Activated T-helper 1 cell treated with anti-CD3 and anti-CD28 coated beads, Interleukin-12 subunit alpha, Interleukin-12 subunit beta, Interleukin-2, Interleukin-4 antibody, amounts not matched to agents 30 ng/mL and 10 ng/mL and 1 ng/mL, durations not matched to agents 14 hours and 24 hours and 36 hours (primary cell): ENCODE measurements at places on chromosomes 1 and 21. TPM values are rescaled to one million over a fixed set of nuclear protein-coding genes. Genes with fewer than 3 reads are reported as not detected.
A peak's percentile ranks its signal among the peaks of the same experiment; 100 is the strongest.

- DNase-seq, result no peak
Measured at GRCh38 chr1:230939806-230940489, 38.7 kb downstream of the TTC13 start.

DNA sequence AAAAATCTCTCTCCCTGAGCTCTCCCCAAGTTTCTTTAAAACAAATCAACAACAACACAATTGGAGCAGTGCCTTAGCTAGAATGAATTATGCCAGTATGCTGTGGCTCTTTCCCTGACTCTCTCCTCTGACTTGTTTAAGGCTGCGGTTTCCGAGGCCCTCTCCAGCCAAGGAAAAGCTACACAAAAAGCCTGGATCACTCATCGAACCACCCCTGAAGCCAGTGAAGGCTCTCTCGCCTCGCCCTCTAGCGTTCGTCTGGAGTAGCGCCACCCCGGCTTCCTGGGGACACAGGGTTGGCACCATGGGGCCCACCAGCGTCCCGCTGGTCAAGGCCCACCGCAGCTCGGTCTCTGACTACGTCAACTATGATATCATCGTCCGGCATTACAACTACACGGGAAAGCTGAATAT, 1.9 kb downstream of the S1PR1 start:
- peak; percentile 79 for DNase-seq

GRCh38 chr1:60621368-60621851, 461.0 kb upstream of the NFIA start:
- no peak for DNase-seq

DNA sequence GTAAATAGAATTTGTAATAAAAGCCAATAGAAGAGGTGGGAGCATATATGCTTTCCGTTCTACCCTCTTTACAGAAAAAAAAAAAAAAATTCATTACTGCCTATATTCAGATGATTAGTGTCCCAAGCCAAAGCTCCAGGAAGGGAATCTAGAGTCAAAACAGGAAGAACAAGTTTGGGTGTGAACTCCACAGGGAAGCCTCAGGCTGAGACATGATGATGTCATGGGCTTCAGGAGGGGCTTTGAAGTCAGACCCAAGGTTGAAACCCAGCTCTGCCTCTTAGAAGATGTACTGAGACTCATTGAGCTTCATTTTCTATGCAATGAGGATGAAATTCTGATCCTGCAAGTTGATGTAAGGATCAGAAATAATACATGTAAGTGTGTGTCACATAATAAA, 250.0 kb upstream of the ADGRL2 start:
- DNase-seq, result no peak

GRCh38 chr1:38336301-38336923, 289.8 kb upstream of the POU3F1 start:
- DNase-seq, result no peak

- DNase-seq, result no peak
Measured at GRCh38 chr21:41833497-41834115, 45.5 kb downstream of the PRDM15 start.

GRCh38 chr1:200041337-200042118, 14.0 kb downstream of the NR5A2 start:
- no peak for DNase-seq

DNA sequence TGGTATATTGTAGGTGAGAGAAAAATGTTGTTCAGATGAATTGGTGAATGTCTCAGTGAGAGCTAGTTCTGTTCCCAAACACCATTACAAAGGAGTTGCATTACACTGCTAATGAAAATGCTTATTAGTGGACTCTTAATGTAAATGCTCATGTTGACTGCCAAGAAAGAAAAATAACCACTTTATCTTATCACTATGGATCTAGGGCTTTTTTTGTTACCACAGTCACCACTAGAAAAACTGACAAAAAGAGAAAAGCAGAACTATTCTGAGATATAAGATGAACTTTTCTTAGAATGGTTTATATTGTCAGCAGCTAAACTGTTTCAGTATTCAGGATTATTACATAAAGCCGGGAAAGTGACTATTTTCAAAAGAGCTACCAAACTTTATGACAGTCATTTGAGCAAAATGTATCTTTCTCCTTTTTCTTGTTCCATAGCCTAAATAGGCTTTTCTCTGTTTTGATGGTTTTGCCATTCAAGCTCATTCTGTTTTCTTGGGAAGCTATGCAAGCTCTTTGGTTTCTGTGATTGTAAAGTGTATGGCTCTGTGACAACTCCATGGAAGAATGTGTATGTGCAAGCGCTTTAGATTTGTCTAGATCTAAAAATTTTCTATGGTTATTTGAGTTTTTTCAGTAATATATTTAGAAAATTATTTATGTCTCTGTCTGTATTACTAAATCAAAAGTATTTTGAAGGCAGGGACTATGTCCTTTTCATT, 64.2 kb upstream of the DPH5 start:
- DNase-seq, result no peak

DNA sequence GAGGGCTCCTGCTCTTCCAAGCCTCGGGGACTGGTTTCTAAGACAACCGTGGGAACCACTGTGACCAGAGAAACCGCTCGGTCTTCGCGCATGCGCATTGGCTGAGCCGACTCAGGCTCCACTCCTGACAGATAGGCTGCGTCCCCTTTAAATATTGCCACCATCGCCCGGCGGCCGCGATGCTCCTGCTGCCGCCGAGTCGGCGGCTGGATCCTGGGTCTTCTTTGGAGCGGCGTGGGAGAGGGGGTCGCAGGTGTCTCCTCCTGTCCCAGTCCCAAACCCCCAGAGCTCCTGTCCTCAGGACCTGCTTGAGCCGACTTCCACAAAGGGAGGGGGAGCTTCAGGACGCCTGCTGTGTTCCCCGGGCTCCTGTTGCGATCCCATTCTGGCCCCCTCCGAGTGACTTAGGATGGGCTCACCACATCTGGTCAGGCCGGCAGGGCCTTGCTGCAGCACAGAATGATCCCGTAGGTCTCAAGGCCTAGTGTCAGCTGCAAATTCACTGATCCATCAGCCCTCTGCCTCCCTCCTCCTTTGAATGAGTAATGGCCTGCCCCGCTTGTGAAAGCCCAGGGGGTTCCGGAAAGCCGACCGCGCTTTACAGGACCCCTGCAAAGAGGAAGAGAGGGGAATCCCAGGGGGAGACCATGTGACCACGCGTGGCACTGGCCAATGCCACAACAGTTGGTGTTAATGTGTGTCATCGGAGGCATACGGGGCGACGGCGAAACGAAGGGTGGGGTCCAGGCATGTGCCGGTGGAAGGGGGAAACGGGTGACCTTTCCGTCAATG, 683.2 kb upstream of the TPTE start:
- no peak for DNase-seq

DNA sequence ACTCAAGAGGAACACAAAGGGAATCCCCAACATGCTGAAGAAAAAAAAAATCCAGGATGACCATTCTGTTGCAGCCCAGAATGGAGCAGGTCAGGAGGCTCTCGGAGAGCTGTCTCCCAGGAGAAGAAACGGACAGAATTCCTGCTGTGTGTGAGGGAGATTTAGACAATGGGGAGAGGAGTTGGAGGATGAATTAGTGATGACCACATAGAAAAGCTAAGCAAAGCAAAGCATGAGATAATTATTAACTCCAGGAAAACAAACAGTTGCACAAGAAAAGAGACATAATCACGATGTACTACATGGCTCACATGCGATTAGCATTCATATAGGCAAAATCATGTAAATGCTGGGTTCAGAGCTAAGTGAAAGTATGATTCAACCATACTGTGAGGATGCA, 61.1 kb upstream of the SMYD2 start:
- DNase-seq, result no peak

- DNase-seq, result no peak
Measured at GRCh38 chr1:202233804-202234203, 40.2 kb downstream of the LGR6 start.

- no peak for DNase-seq
Measured at GRCh38 chr1:92855236-92855635, 23.4 kb downstream of the RPL5 start.

DNA sequence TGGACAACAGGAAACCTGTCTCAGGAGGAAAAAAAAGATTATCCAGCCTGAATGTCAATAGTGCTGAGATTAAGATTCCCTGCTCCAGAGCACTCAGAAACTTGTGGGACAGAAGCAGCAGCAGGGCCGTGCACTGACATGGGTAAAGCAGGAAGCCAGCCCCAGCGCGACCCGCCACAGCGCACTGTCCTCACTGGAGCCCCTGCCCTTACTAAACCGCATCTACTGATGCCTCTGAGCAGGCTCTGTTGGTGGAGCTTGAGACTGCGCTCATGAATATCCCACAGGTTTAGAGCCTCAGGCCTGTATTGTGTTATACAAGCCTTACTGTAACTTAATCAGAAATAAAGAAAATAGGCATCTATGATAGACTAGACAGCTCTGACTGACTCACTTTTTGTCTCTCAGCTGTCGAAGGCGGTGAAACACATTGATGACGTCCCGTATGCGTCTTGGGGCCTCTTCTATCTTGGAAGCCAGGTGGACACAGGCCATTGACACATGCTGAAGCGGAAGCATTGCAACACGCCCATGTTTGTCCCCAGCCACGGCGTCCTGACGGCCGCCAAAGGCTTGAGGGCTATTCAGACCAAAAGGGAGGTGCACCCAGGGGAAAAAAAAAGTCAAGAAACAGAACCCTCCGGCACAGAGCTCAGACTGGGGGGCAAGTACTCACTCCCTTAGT, 1.2 kb downstream of the CCNL2 start:
- no peak for DNase-seq

- peak; percentile 48 for DNase-seq
Measured at GRCh38 chr21:38355992-38356781, 99.4 kb downstream of the KCNJ15 start.

GRCh38 chr1:76494807-76495206, 372.5 kb upstream of the ST6GALNAC5 start:
- DNase-seq, result peak; percentile 1

DNA sequence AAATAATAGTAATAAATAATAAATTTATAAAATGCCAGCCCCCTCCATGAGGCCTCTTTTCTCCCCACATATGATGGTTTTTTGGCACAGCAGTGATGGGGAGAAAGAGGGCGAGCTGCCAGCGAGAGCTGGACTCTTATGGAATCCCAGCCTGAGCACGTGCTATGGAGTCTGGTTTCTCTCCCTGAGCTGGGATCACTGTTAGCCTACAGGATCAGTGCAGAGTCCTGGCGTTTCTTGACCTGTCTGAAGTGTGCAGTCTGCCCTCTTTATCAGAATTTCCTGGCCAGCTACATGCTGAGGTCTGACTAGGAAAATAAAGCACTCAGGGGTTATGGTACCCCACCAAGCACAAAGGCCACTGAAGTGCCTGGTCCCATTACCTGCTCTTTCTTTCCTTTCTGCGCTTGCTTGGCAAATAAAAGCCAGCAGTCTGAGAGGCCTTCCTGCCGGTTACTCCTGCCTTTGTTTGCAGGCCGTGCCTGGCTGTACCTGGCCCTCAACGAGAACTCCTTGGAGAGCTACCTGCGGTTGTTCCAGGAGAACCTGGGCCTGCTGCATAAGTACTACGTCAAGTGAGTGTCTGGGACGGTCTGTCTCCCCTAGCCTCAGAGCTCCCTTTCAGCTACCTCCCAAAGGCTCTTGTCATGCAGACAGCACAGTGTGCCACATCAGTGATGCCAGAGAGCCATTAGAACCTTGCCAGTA, 18.5 kb upstream of the SLC25A34 start:
- no peak for DNase-seq

- no peak for DNase-seq
Measured at GRCh38 chr21:35855484-35855883, 204.8 kb downstream of the SETD4 start.

DNA sequence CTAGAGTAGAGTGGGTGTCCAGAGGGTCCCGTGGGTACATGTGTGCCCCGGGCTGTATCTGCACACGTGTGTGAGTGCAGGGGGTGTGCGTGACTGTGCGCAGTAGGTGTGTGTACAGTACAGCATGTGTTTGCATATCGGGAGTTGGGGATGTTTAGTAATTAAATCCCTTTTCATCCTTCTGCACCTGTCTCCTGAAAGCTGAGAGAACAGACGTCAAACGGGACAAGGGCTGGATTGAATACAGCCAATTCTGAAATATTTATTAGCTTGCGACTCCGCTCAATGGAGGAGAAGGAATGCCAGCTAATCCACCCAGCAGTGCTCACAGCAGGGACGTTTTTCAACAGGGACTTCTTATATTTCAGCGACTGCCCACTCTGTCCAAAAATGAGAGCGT, 44.7 kb upstream of the CASZ1 start:
- DNase-seq, result no peak

DNA sequence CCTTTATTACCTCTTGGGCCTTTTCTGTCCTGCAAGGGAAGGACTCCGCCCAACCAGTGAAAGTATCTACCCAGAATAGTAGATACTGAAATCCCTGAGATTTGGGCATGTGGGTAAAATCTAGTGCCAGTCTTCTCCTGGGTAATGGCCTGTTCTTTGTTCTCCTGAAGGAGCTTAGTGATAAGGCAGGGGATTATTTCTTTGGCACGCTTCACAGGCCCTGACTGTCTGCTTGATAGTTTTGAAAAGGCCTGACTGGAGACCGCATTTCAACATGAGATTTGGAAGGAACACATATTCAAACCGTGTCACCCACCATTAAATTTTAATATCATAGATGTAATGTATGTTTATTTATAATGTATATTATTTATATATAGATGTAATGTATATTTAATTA, 48.9 kb downstream of the RASAL2 start:
- no peak for DNase-seq

- DNase-seq, result no peak
Measured at GRCh38 chr1:224329484-224329841, 509 bp downstream of the NVL start.

DNA sequence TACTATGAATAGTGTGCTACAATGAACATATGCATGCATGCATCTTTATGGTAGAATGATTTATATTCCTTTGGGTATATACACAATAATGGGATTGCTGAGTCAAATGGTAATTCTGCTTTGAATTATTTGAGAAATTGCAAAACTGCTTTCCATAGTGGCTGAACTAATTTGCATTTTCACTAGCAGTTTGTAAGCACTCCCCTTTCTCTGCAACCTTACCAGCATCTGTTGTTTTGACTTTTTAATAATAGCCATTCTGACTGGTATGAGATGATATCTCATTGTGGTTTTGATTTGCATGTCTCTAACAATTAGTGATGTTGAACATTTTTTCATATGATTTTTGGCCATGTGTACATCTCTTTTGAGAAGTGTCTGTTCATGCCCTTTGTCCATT, 24.0 kb upstream of the DIRAS3 start:
- DNase-seq, result no peak

Gene TDRD5
- not detected in 2 replicates for total RNA-seq

Gene SHCBP1L
- total RNA-seq, result not detected in 2 replicates

Gene IGSF9
- total RNA-seq, result not detected in 2 replicates

Gene EPHB2
- total RNA-seq, result not detected in 2 replicates
